ENCODE measurements at places on chromosomes 11 and 22.

DNA sequence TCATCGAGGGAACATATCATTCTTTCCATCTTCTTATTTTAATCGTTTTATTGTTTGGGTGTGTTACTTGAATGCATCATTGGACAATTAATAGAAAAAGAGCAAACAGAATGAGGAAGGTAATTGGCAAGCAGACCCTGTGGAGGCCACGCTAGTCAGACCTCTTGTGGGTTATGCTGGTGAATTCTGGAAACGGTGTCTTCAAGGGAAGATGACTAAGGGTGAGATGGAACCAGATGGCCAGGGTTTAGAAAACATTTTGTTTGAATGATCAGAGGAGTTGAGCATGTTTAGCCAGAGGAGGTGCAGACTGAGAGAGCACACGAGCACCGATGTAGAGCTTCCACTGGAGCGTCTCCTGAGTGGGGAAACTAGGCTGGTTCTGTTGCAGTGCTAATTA, 8.5 kb downstream of the ST14 start:
- no peak for DNase-seq

DNA sequence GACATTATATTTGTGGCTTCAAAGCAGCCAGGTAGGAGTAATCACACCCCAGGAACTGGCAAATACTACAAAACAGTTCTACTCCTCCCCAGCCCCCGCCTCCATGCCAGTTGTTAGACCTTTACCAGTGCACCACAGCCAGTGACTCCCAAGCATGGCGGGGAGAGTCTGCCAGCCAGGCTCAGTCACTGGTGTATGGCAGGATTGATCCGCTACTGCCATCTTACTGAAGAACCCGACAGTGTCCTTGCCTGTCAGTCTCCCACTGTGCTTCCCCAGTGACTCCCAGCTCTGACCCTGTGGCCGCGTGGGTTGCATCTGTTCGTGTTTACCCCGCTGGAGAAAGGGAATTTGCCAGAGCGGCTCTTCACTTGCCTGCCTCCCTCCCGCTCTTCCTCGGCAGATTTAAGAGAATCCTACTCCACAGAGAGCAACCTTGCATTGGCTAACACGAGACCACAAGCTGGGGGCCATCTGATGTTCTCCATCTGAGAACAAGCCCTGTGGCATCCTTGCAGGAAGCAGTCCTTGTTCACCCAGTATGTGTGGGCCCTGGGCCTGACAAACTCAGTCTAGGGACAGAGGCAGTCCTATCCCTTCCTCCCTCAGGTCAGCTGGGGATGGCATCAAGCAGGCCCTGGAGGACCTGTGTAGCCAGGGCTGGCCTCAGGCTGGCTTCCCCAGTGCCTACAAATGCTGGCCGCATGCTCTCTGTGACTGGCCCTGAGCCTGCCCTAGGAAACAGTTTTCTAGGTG, 33.1 kb downstream of the GNAZ start:
- no peak for DNase-seq

- no peak for DNase-seq
Observed at GRCh38 chr11:106012744-106013143, 9.3 kb downstream of the MSANTD4 start.

DNA sequence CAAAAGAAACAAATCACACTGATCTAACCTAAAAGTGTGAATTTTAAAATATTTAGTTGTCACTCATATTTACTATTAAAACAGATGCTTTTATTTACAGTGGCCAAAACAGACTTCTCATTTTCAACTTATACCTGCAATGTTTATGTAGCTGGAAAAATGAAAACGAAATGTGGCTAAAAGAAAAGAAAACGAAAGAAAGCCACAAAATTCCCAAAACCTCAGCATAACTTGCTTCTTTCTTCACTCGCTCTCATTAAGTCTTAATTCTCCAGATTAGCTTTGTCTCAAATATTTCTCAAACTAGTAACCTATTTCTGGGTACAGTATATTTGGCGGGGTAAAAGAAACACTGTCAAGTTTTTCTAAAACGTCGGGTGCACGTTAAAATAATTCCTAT, 693 bp downstream of the CSTF3 start:
- no peak for DNase-seq

DNA sequence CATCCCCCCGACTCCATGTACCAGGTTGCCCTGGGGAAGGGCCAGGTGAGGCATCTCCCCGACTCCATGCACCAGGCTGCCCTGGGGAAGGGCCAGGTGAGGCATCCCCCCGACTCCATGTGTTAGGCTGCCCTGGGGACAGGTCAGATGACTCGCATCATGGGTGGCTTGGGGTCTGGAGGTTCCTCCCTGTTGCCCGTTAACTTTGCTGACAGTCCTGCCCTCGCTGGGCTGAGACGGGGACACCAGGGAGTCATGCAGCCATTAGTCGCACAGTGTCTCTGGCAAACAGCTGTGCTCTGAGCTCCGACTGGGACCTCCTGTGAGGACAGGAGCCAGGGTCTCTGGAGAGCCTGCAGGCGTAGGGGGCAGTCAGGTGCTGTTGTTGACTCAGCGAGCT, 336.1 kb downstream of the TBC1D22A start:
- no peak for DNase-seq

All from stimulated activated CD4-positive, alpha-beta T cell treated with anti-CD3 and anti-CD28 coated beads, Interleukin-4, amount 100 ng/mL, for 4 hours (primary cell).